ENCODE measurements at places on chromosomes 6 and 20.

GRCh38 chr20:63736893-63737694 lies 630 bp downstream of the LIME1 start:
- DNase-seq = no peak

- DNase-seq = no peak
Observed at GRCh38 chr20:38665506-38666285, 58.6 kb upstream of the SLC32A1 start.

GRCh38 chr20:5665417-5665816 lies 84.8 kb upstream of the SHLD1 start:
- DNase-seq = no peak

- no peak for DNase-seq
Observed at GRCh38 chr6:161218222-161218621, 55.6 kb downstream of the AGPAT4 start.

GRCh38 chr20:50340541-50340940 lies 149.9 kb downstream of the CEBPB start:
- DNase-seq = peak; percentile 58

DNA sequence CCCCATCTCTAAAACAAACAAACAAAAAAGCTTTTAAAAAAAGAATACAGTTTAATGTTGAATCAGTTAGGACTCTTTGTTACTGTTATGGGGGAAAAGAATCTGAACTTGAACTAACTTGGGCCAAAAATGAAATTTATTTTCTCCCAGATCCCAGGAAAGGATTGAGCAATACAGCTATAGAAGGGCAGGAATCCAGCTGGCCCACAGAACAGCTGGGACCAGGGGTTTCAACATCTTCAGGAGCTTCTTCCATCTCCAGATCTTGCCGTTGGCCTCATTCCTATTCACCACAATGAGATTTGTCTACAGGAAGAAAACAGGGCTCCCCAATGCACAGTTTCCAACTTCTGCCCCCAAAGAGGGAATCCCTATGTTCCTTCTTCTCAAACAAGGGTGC lies 43.2 kb upstream of the AKAP12 start:
- DNase-seq = no peak

DNA sequence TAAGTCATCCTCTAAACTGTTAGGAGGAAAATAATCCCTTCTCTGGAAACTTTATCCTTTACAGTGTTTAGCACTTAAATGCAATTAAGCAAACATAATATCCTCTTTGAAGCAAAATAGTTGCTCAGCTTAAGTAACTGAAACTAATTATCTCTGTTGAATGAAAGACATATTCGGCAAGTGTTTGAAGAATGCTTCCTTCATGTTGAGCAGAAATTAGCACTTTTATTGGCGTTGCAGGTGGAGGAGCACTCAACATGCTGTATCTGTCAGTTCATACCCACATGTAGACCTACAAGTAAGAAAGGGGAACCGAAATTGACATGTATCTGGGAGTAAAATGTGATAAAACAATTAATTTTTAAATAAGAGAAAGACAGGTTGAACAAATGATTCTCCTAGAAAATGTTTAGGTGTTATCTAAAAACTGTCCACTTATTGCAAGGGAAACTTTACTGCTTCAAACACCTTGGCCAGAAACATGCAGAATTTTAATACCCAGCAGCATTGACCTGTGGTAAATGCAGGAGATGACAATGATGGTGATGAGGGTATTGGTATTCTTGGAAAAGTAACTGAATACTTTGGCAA lies 987.0 kb upstream of the MAP3K7 start:
- DNase-seq = no peak

- no peak for DNase-seq
Observed at GRCh38 chr20:19944772-19945459, 72.2 kb upstream of the NAA20 start.

DNA sequence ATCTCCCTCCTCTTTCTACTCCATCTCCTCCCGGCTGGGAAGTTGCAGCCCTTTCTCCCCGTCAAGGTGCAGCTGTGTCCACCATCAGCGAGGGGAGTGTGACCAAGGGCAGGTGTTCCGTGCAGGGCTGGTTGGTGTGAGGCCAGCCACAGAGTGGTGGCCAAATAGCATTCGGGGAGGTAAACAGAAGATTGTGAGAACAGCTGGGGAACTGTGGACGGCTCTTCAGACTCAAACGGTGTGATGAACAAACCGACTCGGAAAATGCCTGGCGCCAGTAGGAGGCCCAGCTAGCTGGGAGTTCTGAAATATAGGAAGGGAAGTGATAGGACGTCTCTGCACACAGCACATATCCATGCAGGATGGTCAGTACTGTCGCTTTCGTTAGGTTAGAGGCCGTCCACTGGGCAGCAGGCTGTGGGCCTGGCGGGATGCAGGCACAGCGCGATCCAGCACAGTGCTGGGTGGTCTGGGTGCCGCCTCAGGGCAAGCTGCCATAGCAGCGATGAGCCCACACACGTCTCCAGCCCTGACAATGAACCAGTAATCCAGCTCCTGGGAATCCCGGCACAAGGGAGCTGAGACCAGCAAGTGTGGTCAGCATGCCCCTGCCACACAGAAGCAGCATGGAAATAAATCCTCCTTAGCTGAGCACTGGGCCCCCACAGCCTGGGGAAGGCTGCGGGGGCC lies 258.1 kb downstream of the TAF4 start:
- no peak for DNase-seq

- DNase-seq = no peak
Observed at GRCh38 chr6:69128411-69128810, 493.3 kb downstream of the ADGRB3 start.

GRCh38 chr6:71887744-71888230 lies 1.4 kb downstream of the RIMS1 start:
- DNase-seq = no peak

DNA sequence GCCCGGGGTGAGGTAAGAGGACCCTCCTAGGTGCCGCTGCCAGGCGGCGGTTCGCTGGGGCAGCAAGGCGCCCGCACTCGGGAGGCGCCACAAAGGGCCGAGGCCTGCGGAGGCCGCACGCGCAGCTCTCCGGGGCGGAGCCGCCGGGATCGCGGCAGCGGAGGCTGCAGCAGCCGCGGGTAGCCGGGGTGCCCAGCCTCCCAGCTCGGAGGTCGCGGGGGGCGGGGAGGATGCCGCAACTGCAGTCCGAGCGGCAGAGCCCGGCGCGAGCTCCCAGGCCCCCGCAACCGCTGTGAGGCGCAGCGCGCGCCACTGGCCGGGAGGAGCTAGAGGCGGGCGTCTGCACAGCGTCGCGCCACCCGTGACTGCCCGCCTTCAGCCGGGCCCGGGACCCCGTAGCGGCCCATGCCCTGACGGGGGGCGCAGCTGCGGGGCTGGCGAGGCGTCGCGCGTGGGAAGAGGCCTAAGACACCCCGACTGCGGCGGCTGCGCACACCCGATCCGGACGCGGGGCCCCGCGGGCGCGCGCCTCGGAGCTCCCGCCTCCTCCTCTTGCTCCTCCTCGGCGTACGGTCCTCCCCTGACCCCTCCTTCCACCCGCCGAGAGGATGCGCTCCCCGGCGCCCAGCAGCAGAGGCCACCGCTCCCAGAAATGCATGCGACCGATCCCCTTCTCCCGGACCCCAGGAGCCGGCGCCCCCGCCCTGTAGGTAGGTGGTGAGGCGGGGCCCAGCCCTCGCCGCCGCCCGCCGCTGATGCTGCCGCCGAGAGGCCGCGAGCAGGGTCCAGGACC lies at the start of gene NCOA7:
Gene NCOA7 (plus strand): TSS at position 603 of the 793 bp plus-strand sequence. CDS start 24,395 bp downstream, outside the sequence.
- DNase-seq = peak; percentile 84

GRCh38 chr20:46712056-46712636 lies 2.7 kb downstream of the SLC2A10 start:
- DNase-seq = no peak

DNA sequence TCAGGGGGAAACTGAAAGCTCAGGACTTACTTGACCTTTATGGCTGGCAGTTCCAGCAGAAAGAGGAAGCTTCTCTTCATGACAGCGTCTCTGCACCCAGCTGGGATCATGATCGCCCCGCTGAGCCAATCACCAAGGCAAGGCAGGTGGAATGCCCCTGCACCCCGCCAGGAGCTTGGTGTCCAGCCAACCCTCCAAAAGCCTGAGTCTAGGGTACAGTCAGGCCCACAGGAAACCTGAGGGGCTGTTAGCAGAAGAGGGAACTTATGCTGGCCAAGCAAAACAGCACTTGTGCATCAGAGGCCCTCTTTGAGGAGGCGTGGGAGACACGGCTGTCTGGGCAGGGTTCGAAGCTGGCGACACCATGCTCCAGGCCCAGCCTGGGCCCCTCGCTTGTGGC lies 188.3 kb upstream of the GMDS start:
- DNase-seq = no peak

DNA sequence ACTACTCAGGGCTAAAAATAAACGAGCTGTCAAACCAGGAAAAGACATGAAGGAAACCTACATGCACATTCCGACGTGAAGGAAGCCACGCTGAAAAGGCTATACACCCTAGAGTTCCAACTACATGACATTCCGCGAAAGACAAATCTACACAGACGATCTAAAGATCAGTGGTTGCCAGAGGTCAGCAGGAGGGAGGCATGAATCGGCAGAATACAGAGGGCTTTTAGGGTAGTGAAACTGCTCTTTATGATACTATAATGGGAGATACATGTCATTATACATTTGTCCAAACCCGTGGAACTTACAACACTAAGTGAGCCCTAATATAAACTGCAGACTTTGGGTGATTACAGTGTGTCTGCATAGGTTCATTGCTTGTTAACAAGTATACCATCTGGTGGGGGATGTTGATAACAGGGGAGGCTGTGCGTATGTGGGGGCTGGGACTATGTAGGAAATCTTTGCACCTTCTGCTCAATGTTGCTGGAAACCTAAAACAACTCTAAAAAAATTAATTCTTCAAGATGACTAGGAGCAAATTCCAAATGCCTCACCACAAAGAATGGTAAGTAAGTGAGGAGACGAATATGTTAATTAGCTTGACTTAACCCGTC lies 132.2 kb upstream of the CDH4 start:
- DNase-seq = no peak

DNA sequence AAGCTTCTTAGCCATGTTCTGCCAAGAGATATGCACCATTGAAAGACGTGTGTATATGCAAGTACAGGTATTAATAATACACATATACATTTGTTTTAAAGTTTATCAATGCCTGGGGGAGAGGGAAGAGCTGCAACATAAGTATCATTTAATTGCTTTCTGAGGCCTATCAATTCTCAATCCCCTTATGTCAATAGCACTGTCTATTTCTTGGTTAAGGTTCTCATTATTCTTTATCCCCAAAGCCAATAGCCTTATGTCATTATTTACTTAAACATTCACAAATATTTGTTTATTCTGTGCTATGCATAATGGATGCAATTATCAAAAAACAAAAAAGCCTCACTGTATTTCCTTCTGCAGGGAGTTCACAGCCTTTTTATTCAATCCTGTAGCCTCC lies 350.3 kb upstream of the KCNQ5 start:
- no peak for DNase-seq

DNA sequence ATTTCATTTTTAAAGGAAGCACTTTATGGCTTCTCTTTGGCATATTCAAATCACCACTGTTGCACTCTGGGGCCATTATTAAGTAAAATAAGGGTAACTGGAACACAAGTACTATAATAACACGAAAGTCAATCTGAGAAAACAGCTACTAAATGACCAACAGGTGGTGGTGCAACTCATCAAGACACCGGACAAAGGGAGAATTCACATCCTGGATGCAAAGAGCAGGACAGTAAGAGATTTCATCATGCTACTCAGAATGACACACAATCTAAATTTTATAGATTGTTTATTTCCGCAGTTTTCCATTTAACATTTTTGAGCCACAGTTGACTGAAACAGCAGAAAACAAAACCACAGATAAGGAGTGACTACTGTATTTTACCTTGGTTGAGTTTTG lies 27.6 kb upstream of the LY86 start:
- DNase-seq = no peak

GRCh38 chr6:53539561-53539960 lies 5.3 kb downstream of the GCLC start:
- no peak for DNase-seq

- DNase-seq = peak; percentile 77
Observed at GRCh38 chr20:63054681-63055240, 48.0 kb upstream of the BHLHE23 start.

GRCh38 chr6:399785-400534 lies 8.4 kb downstream of the IRF4 start:
- DNase-seq = no peak

DNA sequence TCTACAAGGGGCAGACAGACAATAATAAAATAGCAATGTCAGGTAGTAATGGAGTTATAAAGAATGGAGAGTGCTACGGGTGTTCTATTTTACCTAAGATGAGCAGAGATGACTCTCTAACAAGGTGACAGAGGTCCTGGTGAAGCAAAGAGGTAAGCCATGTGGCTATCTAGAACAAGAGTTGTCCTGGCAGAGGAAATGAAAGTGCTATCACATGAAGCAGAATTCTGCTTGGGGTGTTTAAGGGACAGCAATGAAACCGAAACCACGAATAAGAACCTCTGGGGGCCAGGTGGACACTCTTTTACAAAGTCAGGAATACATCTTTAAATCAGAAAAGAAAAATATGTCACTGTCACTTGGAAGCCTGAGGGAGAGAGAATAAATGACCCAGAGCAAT lies 37.9 kb upstream of the IRAK1BP1 start:
- DNase-seq = no peak

- DNase-seq = no peak
Observed at GRCh38 chr6:44388135-44388487, 605 bp downstream of the CDC5L start.

DNA sequence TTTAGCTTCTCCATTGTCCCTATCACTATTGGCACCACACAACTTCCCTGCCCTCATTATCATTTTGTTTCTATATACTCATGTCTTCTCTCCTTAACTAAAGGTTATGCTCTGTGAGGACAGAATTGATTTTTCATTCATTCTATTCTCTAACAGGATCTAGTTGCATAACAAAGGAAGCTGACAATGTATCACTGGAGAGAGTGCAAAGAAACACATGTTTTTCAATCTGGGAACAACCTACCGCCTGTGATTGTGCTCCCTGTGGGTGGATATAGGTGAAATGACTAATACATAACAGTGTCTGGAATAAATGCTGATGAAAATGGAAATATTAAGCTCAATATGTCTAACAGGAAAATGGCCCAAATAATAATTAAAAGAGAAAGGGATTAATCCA lies 56.6 kb downstream of the COL12A1 start:
- no peak for DNase-seq

- peak; percentile 27 for DNase-seq
Observed at GRCh38 chr6:101391772-101392585, 1.5 kb upstream of the GRIK2 start.

DNA sequence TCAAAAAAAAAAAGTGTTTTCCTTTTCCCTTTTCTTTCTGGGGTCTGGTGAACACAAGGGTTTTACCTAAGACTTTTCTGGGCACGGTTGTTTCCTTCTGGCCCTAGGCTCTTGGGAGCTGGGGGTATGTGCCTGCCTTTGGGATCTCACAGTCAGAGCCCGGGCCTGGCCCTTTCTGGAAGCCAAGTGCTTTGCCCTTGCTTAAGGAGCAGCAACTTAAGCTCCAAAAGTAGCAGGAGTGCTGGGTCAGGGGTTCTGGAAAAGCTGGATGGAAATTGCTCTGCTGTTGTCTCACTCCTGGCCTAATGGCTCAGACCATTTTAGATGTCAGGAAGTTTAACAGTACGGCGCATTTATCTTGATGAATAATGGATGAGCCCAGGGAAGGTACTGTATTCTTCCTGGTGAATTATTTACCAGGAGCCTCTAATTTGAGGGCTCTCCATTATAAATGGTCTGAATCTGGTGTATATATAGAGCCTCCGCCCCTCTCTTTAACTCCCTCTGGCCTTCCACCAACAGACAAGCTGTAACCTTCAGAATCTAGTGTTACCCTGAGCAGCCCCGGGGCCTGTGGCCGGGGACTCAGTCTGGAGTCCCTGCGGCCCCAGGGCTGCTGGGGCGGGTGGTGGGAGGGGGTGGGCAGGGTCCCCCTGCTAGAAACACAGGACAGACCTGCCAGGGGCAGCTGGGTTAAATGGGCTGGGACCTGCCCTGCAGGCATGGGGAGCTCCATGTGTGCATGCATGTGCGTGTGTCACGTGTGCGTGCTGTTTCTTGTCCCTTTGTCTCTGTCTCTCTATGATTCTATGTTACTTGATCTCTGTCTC lies 37.5 kb downstream of the PTK7 start:
- DNase-seq = no peak

Data from posterior cingulate gyrus (tissue), 11 donors.